ENCODE measurements at places on chromosomes 4 and X. TPM values are rescaled to one million over a fixed set of nuclear protein-coding genes. Genes with fewer than 3 reads are reported as not detected.

DDX53 gene
- total RNA-seq, result not detected

DNA sequence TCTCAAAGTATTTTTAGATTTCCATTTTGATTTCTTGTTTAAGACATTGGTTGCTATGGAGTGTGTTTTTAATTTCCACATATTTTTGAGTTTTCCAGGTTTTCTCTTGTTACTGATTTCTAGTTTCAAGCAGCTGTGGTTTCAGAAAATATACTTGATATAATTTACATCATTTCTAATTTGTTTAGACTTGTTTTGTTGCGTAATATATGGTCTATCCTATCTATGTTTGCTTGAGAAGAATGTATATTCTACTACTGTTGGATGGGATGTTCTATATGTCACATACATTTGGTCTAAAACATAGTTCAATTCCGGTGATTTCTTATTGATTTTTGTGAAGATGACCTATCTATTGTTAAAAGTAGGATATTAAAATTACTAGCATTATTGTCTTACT is 170.5 kb upstream of the EMCN start:
- H3K27ac ChIP-seq, result no peak overlapping the region
- DNase-seq, result no peak
- H3K27me3 ChIP-seq, result no peaks in the 10 kb centered on the region

DNA sequence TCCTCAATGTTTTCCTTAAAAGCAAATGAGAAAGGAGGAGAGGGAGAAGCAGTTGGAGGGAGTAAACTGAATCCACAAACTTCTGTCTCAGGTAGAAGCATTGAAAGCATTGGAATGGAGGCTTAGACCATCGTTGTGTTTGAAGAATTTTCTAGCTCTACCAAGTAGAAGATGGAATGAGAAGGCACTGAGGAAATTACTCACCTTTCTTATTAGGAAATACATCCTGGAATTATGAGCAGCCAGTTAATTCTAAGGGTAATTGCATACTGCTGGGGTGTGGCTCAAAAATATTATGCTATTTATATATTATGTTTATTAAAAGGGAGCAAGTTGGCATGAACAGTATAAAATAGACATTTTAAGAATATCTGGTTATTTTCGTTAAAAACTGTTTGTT is 12.9 kb downstream of the PGM2 start:
- H3K4me3 ChIP-seq, result no peak overlapping the region
- H3K4me1 ChIP-seq, result peaks cover 10% of the 10 kb centered on the region
- no peak for DNase-seq
- peaks cover 9% of the 10 kb centered on the region for H3K36me3 ChIP-seq
- H3K27me3 ChIP-seq, result no peaks in the 10 kb centered on the region
- no peak overlapping the region for H3K27ac ChIP-seq

ENPP6 gene
- not detected for total RNA-seq

- no peak for DNase-seq
- no peak overlapping the region for H3K4me3 ChIP-seq
- H3K27ac ChIP-seq, result no peak overlapping the region
- H3K4me1 ChIP-seq, result peaks cover 11% of the 10 kb centered on the region
- H3K36me3 ChIP-seq, result no peaks in the 10 kb centered on the region
- no peaks in the 10 kb centered on the region for H3K27me3 ChIP-seq
These were observed 23.3 kb upstream of the MTM1 start for GRCh38 chrX:150544835-150545770.

MED28 gene
- 50.1 TPM for total RNA-seq

- no peaks in the 10 kb centered on the region for H3K27me3 ChIP-seq
- no peak overlapping the region for H3K4me3 ChIP-seq
- no peak for DNase-seq
- H3K27ac ChIP-seq, result no peak overlapping the region
These were observed 55.7 kb upstream of the STIM2 start for GRCh38 chr4:26804925-26805324.

DNA sequence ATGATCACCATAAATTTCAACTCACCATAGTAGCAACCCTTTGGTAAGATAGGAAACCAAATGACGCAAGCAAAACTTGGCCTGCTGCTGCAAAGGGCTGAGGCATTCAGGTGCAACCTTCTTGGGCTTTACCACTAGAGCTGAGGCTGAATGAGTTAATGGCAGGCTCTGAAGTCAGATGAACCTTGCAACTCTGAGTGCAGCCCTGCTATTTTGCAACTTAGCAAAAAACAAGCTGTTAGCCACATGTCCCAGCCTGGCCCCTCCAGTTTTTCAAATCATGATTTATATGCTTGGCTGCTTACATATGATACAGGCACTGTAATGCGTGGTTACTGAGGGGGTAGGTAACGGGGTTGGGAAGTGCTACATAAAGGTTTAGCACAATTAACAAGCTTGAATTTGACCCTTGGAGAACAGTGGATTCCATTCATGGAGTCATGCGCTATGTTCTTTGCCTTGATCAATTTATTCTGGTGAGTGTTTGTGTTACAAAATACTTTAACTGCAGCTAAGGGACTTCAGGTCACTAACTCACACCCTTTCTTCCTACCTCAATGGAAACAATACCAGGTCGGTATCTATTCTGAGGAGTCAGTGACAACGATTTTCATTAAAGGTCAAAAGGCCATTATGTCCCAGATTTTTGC is 80.5 kb upstream of the PPARGC1A start:
- no peak for DNase-seq
- no peaks in the 10 kb centered on the region for H3K36me3 ChIP-seq
- H3K27ac ChIP-seq, result no peak overlapping the region

DNA sequence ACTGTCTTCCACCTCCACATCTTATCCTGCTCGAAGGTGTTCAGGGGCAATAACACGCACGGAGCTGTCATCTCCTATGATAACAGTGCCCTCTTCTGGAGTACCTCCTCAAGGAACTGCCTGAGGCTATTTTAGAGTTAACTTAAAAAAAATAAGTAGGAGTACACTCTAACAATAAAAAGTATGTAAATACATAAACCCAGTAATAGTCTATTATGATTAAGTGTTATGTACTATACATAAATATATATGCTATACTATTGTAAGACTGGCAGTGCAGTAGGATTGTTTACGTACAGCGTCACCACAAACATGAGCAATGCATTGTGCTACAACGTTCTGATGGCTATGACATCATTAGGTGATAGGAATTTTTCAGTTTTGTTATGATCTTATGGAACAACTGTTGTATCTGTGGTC is 34.5 kb upstream of the TLR2 start:
- H3K27me3 ChIP-seq, result no peaks in the 10 kb centered on the region
- H3K4me3 ChIP-seq, result no peak overlapping the region
- no peaks in the 10 kb centered on the region for H3K36me3 ChIP-seq

RIPPLY1 gene
- total RNA-seq, result not detected

- no peak overlapping the region for H3K27ac ChIP-seq
- H3K4me1 ChIP-seq, result no peaks in the 10 kb centered on the region
- no peak for DNase-seq
- no peak overlapping the region for H3K4me3 ChIP-seq
- no peaks in the 10 kb centered on the region for H3K36me3 ChIP-seq
These were observed 1849.7 kb downstream of the PCDH7 start for GRCh38 chr4:32569861-32570260.

PLXNB3 gene
- not detected for total RNA-seq

CA5B gene
- 39.5 TPM for total RNA-seq

DNA sequence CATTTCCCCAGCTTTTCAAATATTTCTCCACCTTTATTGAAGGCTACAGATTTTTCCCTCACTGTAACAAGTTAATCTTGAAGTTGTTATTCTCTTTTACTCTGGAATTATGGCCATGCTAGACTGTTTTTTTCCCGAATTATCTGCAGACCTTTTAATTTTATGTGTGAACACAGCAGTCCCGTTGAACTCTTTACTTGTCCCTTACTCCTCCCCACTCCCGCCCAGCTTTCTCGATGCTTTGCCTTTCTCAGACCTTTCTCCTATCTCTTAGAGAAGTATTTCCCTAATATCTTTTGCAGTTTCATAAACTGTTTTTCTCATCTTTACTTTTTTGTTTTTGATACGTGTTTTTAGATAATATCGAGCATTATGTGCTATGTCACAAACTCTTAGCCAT is 776 bp downstream of the CEP44 start:
- H3K27me3 ChIP-seq, result no peaks in the 10 kb centered on the region
- DNase-seq, result no peak
- peaks cover 20% of the 10 kb centered on the region for H3K4me1 ChIP-seq
- H3K27ac ChIP-seq, result peak overlapping the region; percentile 98

- H3K36me3 ChIP-seq, result peaks cover 29% of the 10 kb centered on the region
- H3K4me1 ChIP-seq, result peaks cover 83% of the 10 kb centered on the region
- peak overlapping the region; percentile 66 for H3K27ac ChIP-seq
- no peak overlapping the region for H3K4me3 ChIP-seq
- DNase-seq, result no peak
These were observed 69.2 kb downstream of the HADH start for GRCh38 chr4:108058685-108059440.

GRCh38 chr4:140156529-140157171 is 2.7 kb upstream of the MAML3 start:
- no peaks in the 10 kb centered on the region for H3K27me3 ChIP-seq
- DNase-seq, result peak; percentile 35
- peak overlapping the region; percentile 0 for H3K27ac ChIP-seq
- H3K4me3 ChIP-seq, result no peak overlapping the region
- H3K36me3 ChIP-seq, result no peaks in the 10 kb centered on the region

DNA sequence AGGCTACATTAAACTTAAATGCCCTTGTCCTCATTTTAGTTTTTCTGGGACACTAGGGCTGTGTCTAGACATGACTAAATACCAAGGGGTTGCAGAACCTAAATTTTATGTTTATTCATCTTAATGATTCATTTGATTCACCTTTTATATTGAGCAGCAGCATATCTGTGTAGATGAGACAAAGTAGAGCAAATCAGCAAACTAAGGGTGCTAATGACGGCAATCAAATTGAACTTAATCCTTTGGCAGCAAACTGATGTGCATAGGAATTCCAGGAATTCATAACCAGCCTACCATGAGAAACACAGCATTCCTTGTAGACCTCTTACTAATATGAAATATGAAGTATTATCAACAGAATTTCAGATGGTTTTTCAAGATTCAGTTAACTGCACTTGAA is 25.1 kb downstream of the EPHA5 start:
- no peaks in the 10 kb centered on the region for H3K36me3 ChIP-seq
- H3K4me1 ChIP-seq, result no peaks in the 10 kb centered on the region
- H3K4me3 ChIP-seq, result no peak overlapping the region
- H3K27me3 ChIP-seq, result no peaks in the 10 kb centered on the region

- H3K36me3 ChIP-seq, result no peaks in the 10 kb centered on the region
- no peaks in the 10 kb centered on the region for H3K4me1 ChIP-seq
- H3K27ac ChIP-seq, result no peak overlapping the region
- no peak overlapping the region for H3K4me3 ChIP-seq
These were observed 128.7 kb upstream of the GALNT7 start for GRCh38 chr4:173039617-173040577.

TMSB15C gene
- 4.2 TPM for total RNA-seq

DNA sequence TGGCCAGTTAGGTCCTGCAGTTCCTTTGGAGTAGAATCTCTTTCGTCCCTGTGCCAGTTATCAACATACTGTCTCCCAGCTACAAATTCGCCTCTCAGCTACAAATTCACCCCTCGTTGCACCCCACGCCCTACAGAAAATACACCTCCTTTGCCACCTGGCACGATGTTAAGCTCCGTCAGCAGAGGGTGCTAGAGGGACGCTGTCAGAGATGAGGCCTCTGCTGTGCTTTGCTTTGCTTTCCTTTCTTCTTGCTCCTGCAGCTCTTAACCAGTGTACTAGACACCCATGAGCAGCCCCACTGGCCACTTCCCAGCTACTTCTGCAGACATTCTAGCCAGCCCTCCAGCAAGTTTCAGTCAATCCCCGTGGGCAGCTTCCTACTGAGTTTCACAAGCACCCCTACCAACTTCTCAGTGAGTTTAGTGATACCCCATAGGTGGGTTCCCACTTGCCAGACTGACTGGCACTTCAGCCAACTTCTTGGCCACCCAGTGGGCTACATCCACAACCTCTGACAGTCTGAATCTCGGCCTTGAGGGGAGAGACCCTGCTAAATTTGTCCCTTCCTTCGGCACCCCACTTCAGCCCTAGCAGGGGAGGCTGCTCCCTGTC is 21.8 kb downstream of the HAUS3 start:
- no peak overlapping the region for H3K4me3 ChIP-seq
- no peaks in the 10 kb centered on the region for H3K27me3 ChIP-seq
- peaks cover 14% of the 10 kb centered on the region for H3K36me3 ChIP-seq
- H3K27ac ChIP-seq, result no peak overlapping the region

- no peaks in the 10 kb centered on the region for H3K36me3 ChIP-seq
- no peak for DNase-seq
- H3K27ac ChIP-seq, result no peak overlapping the region
- H3K4me3 ChIP-seq, result no peak overlapping the region
- H3K27me3 ChIP-seq, result no peaks in the 10 kb centered on the region
These were observed 68.1 kb downstream of the ZC4H2 start for GRCh38 chrX:64908121-64908520.

DNA sequence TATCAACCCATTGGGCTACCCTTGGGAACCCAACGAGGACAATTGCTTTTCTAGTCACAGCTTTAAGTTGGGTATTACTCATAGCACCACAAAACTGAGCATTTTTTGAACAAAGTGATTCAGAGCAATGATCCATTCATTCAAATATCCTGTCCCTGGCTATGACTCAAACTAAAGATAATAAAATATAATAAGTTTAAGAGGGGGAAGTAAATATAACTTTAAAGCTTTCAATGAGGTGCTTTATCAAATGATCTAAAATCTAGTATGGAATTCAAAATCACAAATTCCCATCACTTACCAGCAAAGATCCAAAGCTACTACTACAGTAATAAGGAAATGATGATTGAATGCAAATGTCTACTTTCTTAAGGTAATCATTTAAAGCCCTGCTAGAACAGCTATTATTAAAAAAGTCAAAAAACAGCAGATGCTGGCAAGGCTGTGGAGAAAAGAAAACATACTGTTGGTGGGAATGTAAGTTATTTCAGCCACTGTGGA is 39.8 kb upstream of the S100G start:
- H3K4me3 ChIP-seq, result no peak overlapping the region
- no peaks in the 10 kb centered on the region for H3K36me3 ChIP-seq
- no peak overlapping the region for H3K27ac ChIP-seq
- DNase-seq, result no peak

DNA sequence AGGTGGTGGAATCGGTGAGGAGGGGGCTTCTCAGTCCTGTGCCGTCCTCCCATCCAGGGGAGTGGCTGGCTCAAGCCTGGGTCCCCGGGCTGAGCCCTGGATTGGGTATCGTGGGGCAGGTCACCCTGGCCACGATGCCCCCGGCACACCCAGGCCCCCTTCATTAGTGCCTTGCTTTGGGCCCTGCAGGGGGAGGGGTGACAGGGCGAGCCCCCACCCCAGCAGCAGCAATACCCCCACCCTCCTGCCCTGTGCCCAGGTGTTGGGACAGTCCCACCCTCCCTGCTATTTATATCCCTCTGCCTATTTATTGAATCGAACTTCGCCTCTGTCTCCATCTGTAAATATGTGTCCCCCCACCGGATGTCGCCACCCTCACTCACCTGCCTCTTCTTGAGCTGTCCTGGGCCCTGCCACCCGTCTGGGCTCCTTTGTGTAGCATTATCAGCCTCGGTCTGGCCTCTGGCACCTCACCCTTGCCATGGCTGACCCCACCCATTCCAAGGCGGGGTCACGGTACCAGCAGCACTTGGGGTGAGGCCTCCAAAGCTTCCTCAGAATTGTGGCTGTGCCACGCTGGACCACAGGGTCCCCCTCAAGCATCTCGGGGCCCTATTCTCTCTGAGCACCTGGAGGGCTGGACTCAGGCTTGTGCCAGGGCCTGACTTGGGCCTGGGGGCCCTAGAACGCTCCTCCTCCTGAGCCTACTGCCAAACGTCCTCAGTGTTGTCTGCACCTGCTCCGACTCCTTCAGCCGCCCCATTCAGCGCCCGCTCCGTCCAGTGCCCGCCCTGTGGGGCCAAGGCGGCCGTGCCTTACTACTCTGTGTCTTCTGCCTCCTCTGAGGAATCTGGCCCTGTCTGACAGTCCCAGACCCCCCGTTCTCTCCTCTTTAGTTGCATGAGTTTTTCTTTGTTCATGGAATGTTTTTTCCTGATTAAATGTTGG is 6.1 kb downstream of the LAGE3 start:
- no peaks in the 10 kb centered on the region for H3K4me1 ChIP-seq
- no peak overlapping the region for H3K4me3 ChIP-seq
- H3K36me3 ChIP-seq, result no peaks in the 10 kb centered on the region

VCX3B gene
- total RNA-seq, result not detected

All from naive thymus-derived CD4-positive, alpha-beta T cell (primary cell).